ENCODE measurements at places on chromosomes 6 and 20.

DNA sequence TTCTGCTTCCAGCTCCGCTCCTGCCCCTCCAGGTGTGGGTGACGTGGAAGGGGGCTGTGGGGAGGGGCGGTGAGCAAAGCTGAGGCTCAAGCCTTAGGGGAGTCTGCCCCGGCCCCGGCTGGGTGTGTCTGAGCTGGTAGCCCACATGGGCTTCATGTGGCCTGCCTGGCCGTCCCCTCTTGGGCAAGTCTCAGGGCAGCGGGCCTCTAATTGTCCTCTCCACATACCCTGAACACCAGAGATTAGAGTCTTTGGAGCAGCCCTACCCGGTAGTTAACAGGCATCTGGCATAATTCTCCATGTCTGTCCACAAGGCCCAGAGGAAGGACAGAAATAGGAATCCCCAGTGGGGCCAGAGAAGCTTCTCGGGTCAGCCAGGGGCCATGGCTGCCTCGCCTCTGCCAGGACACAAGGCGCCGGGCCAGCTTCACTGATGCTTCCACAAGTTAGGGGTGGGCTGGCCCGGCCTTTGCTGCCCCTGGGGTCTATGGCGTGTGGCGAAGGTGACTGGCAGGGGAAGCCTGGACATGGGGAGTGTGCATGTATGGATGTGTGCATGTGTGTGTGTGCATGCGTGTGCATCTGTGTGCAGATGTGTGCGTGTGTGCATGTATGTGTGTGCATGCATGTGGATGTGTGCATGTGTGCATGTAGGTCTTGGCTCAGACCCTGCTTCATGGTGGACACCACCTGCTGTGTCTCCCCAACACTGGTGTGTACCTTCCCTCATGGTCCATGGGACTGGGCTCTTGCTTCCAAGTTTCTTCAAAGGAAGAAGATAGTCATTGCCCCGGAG lies 24.0 kb downstream of the FRMD1 start:
- DNase-seq, result no peak

GRCh38 chr20:42957018-42957703 lies 232.5 kb downstream of the PTPRT start:
- DNase-seq, result no peak

DNA sequence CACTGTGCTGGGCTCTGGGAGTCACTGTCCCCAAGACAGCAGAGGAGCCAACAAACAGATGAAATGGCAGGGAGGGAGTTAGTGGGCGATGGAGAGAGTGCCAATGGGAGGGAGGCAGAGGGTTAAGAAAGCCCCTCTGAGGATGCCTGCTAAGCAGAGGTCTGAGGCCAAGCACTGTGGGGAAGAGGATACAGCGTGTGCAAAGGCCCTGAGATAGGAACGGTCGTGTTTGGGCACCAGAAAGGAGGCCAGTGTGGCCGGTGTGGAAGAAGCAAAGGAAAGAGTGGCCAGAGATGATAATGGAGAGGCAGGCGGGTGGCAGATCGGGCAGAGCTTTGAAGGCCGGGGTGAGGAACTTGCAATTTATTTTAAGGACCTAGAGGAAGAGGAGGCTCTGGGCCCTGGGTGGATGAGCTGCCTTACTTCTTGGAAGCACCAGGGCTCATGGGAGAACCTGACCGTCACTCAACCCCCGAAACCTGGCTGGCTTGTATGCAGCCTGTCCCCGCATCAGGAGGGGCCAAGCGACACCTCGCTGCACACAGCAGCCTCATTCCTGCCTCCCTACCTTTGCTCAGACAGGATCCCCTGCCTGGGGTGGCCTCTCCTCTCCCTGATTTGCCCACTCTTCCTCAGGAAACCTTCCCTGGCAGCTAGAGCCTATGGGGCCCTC lies 73.0 kb downstream of the KCNB1 start:
- no peak for DNase-seq

DNA sequence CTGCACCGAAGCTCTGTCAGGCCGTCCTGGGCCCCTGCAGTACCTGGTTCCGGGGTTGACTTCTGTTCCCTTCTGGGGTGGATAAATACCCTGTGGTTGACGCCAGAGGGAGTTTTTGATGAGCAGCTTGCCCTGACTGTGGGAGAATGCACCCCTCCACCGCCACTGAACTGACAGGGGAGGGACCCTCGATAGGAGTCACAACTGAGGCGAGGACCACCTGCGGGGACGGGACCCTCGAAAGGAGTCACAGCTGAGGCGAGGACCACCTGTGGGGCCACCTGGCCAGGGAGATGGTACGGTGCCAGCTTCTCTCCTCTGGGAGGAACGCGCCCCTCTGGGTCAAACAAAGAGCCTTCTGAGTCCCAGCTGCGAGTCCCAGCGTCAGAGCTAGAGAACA lies 100.1 kb upstream of the FRMD1 start:
- DNase-seq, result no peak

DNA sequence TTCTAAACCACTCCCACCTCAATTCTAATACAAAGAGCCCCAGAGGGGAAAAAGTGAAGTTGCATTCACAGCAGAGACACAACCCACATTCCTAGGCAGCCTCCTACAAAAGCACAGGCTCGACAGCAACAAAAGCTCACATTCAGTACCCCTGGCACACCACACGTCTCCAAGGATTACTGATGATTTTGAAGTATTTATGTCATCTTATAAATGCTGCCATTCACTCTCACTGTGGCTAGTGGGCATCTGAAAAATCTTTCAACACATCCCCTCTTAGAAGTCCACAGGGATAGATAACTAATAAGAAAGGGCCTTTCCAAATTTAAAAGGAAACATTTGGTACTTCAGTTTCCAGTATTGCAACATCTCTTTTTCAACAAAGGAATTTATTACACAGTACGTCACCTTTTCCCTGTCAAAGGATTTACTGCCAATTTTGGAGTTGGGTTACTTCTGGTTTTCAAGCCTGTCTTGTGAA lies 146.7 kb downstream of the TASP1 start:
- DNase-seq, result no peak

GRCh38 chr20:12555369-12555768 lies 453.4 kb upstream of the SPTLC3 start:
- DNase-seq, result no peak

GRCh38 chr20:47189060-47189459 lies 167.4 kb downstream of the ZMYND8 start:
- DNase-seq, result no peak

GRCh38 chr6:118514689-118515088 lies 33.4 kb upstream of the PLN start:
- no peak for DNase-seq

GRCh38 chr20:3312940-3313682 lies 74.1 kb upstream of the SLC4A11 start:
- no peak for DNase-seq

- DNase-seq, result no peak
Measured at GRCh38 chr6:46243754-46244153, 73.0 kb upstream of the ENPP5 start.

GRCh38 chr6:130198483-130199035 lies 24.2 kb downstream of the SAMD3 start:
- no peak for DNase-seq

All from stimulated activated CD8-positive, alpha-beta memory T cell treated with anti-CD3 and anti-CD28 coated beads, Interleukin-2, amount 100 ng/mL, for 1 hour (primary cell).